Inflammatory macrophage treated with lipopolysaccharide for 1 hour (primary cell): ENCODE measurements at places on chromosomes 1 and 21.

- no peak for DNase-seq
These were observed 144.9 kb upstream of the POU3F1 start for GRCh38 chr1:38191461-38191860.

GRCh38 chr1:27891196-27891889 lies 19.0 kb downstream of the THEMIS2 start:
- peak; percentile 81 for DNase-seq

- DNase-seq, result no peak
These were observed 209.7 kb upstream of the VAMP3 start for GRCh38 chr1:7561331-7561921.

DNA sequence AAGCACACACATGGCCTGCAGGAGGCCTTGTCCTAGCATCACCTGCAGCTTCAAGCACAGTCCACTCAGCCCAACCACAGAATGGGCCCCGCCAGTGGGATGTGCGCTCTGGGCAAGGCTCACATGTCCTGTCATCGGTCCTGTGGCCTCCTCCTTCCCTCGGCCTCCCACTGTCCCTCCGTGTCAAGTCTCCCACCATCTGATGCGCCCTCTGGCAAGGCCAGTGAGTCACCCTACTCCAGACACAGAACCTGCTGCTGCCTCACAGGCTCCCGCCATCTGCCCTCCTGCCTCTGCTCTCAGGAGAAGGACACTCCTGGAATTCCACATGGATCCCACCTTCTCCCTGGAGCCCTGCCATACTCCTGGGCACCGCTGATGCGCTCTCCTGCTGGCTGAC lies 14.2 kb downstream of the KCNAB2 start:
- peak; percentile 81 for DNase-seq

DNA sequence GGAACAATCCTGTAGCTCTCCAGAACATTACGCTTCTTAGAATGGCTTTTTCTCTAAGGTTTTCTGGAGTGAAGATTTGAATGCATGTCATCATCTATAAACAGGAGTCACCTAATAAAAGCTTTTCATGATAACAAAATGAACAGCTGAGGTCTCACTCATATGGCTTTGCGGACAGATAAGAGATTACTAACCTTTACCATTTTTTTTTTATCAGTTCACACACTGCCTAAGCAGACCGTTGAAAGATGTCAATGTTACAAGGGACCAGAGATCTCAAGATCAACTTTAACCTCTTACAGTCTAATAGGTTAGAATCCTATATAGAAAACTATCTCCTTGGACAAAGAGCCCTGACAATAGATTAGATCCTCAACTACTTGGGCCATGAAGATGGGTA lies 41.4 kb downstream of the SCMH1 start:
- DNase-seq, result no peak

- DNase-seq, result no peak
These were observed 71.3 kb downstream of the LUZP1 start for GRCh38 chr1:23097316-23097715.

GRCh38 chr1:72693376-72693775 lies 411.0 kb upstream of the NEGR1 start:
- DNase-seq, result no peak

DNA sequence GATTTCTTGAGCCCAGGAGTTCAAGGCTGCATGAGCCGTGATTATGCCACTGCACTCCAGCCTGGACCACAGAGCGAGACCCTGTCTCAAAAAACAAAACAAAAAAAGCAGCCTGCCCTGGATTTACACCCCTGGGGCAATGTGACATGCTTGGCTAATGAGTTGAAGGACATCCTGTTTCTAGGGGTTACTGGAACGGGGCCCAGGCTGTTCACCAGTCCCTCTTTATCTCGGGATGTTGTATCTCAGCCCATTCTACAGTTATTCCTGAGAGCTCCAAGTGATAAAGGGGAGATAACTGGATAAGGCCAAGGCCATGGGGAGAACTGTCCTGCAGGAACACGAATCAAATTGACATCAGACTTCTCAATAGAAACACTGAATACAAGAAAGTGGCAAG lies 21.7 kb upstream of the S100A2 start:
- no peak for DNase-seq
